Activated naive CD8-positive, alpha-beta T cell treated with anti-CD3 and anti-CD28 coated beads, Interleukin-2, amount 10 ng/mL, durations not matched to agents 7 days and 5 days (primary cell): ENCODE measurements at places on chromosomes 3 and 15. TPM values are rescaled to one million over a fixed set of nuclear protein-coding genes. Genes with fewer than 3 reads are reported as not detected.

Gene AMOTL2
- not detected for total RNA-seq

Gene TM4SF18
- not detected for total RNA-seq

Gene CACNA2D3
- not detected for total RNA-seq

Gene GRAMD2A
- total RNA-seq = not detected

Gene P3H2
- total RNA-seq = not detected

Gene CDAN1
- 33.2 TPM for total RNA-seq

Gene IQCF5
- total RNA-seq = not detected

Gene CYP8B1
- total RNA-seq = not detected

Gene GPR62
- not detected for total RNA-seq

Gene C3orf20
- 0.17 TPM for total RNA-seq
